ENCODE measurements at places on chromosomes 2 and 18.

DNA sequence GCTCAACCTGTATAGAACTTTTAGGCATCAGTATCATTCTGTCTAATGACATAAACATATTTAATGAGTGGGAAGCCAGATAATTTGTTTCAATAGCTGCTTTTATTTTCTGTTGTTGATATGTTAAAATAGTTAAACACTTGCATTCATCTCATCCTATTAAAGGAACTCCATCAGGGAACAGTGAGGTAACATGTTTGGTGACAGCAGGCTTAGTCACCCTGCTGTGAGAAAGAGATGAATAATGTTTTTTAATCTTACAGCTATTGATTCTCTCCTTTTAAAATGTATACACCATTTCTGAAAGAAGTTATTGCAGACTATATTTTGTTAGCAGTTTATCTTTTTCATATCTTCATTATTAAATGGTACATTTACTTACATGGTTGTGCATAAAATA is 123.3 kb upstream of the CWC22 start:
- no peak for DNase-seq

- no peak for DNase-seq
Measured at GRCh38 chr2:134320930-134321329, 67.1 kb downstream of the MGAT5 start.

DNA sequence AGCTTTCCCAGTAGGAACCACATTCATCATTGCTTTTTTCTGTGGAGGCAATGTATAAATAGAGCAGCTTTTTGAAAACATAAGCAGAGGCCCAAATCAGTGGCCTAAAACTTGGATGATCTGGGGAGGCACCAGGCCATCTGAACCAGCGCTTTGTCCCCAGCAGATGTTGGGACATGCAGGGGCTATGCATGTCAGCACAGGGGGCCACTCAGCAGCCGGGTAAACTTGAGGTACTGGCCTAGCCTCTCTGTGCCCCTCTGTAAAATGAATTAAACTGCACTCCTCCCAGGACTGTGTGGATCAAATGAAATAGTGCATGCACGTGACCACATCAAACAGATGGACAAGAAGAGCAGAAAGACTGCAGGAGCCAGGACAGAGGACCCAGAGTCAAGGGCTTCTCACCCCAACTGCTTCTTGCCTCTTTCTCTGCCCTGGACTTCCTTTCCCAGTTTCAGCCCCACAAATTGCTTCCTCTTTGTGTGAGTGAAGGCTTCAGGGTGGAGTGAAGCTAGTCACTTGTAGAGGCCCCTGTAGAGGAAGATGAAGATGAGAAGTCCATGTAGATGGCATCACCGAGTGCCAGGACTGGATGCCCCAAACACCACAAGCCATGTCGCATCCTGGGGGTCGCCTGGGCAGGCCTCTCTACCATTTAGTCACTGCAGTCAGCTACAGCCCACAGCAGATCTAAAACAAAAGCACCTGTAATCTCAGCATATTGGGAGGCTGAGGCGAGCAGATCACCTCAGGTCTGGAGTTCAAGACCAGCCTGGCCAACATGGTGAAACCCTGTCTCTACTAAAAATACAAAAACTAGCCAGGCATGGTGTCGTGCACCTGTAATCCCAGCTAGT is 53.2 kb downstream of the IMPA2 start:
- DNase-seq: no peak

DNA sequence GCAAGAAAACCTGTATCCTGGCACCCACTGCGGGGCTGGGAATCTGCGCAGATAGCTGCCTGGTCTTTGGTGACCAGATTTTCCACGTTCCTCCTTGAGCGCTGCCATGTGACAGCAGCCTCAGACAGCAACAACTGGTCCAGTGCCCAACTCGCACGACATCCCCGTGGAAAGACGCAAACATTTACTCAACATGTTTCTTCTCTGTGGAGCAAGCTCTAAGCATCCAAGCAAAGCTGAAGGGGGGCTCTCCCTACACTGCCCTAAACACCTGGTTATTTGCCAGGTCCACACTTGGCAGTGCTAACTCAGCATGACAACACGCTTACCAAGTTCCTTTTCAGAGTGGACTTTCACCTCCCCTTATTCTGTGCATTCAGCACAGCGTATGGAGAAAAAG is 11.3 kb downstream of the ZNF516 start:
- DNase-seq: no peak

DNA sequence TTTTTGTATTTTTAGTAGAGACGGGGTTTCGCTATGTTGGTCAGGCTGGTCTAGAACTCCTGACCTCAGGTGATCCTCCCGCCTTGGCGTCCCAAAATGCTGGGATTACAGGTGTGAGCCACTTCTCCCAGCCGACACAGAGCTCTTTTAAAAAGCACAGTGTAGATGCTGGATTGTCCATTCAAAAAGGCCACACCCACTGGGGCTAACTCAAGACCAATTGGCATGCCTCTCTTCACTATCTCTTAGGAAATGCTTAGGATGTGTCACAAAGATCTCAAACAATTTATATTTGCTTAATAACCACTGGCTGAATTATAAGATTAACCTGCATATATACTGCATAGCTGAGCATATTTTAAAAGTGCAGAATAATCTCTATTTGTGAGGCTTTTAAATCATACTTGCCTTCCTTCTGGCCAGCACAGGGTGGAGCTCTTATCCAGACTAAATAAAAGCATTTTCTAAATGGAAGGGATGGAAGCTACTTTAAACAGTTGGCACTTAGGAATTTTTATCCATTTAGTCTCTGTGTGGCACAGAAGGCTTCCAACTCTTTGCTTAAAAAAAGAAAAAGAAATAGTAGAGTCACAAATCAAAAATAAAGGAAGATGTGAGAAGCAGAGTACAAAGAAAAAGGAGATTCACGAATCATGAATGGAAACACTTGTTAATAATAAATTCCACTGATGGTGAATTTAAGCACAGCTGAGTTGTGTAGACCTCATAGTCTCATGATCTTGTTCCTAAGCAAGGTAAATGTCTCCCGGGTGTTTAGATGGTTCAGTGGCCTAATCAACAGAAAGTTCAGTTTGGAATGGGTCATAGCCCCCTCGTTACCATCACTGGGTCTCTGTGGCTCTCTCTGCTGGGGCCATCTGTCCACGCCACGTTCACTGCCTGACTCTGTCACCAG is 22.4 kb downstream of the CRYGD start:
- DNase-seq: no peak

- DNase-seq: no peak
Measured at GRCh38 chr2:205858881-205859441, 176.7 kb downstream of the NRP2 start.

GRCh38 chr18:36020174-36020711 is 47.1 kb downstream of the RPRD1A start:
- DNase-seq: no peak

DNA sequence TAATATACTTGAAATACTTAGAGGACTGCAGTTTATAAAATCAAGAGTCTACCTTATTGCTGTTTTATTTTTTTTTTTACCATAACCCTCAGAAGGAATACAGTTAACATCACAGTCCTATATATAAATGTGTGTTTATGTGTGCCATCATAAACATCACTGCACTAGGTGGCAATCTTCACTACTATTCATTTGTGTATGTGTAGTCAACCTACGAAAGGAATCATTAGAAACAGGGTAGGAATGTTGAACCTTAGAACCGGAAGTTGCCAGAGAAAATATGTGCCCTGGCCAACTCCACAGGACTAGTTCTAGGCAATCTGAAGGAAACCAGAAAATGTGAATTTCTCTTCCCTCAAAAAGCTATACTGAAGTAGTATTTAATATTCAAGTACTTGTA is 3.4 kb downstream of the GEN1 start:
- no peak for DNase-seq

DNA sequence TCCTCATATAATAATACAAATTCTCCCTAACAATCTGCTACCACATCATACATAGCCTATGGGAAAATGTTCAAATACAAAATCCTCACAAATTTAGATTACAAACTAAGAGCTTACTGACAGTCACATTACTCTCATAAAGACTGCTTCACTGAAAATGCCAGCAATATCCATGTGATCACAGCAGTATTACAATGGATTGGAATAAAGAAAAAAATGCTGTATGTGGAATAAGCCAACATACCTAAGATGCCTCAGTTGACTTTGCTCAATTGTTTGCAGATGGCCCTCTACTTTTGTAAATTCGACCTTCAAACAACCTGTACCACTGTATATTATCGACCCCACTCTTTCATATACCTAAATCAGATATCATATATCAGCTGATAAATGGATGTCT is 88.7 kb downstream of the DYM start:
- DNase-seq: no peak

DNA sequence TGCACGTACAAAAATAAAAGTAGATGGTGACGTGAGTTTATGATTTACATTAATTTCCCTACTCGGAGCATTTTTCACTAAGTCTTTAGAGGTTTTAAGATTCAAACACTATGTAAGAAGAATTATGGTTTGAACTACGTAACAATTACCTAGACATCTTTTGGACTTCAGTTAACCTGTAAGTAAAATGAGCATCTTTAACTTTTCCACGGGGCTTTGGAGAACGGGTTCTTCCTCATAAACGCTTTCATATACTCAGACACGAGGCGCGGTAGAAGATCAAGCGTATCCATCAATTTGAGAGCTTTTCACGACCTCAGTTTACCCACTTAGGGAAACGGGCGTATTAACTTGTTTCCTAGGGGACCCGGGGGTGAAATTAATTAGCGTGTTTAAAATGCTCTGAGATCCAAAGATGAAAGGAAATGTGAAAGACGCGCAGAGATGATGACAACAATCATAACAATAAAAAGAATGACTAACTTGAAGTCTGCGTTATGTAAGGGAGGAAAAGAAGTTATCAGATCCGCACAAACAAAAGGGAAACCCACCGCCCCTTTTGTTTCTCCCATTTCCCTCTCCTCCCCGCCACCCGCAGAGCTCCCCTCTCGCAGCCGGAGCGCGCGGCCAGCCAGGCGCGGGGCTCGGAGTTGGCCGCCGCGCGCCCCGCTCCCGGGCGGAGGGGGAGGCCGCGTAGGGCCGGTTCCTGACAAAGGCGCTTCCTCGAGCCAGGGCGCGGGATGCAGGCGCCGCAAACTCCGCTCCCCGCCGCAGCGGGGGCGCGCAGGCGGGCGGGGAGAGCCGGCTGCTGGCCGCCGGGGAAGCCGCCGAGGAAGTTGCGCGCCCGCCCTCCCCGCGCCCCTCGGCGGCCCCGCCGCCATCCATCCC is 807 bp downstream of the PELI1 start:
- no peak for DNase-seq

- no peak for DNase-seq
Measured at GRCh38 chr2:188677142-188677541, 297.0 kb upstream of the COL3A1 start.

GRCh38 chr2:228268301-228268700 is 86.8 kb upstream of the SPHKAP start:
- no peak for DNase-seq

DNA sequence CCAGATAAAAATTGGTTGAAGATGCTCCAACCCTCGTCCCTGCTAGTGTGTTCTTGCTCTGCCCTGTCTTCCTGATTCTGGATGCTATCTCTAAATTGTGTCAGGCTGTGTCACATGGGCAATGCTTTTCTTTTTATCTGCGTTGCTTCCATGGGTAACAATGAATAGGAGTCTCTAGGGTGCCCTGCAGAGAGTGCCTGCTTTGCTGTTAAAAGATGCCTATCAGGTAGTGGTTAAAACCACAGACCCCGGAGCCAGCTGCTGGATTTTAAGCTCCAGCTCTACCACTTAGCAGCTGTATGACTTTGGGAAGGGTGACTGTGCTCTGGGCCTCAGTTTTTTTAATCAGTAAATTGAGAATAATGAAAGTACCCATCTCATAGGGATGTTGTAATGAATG is 340.3 kb downstream of the PLCL1 start:
- no peak for DNase-seq

- no peak for DNase-seq
Measured at GRCh38 chr18:75875559-75875958, 448.1 kb upstream of the SMIM21 start.

DNA sequence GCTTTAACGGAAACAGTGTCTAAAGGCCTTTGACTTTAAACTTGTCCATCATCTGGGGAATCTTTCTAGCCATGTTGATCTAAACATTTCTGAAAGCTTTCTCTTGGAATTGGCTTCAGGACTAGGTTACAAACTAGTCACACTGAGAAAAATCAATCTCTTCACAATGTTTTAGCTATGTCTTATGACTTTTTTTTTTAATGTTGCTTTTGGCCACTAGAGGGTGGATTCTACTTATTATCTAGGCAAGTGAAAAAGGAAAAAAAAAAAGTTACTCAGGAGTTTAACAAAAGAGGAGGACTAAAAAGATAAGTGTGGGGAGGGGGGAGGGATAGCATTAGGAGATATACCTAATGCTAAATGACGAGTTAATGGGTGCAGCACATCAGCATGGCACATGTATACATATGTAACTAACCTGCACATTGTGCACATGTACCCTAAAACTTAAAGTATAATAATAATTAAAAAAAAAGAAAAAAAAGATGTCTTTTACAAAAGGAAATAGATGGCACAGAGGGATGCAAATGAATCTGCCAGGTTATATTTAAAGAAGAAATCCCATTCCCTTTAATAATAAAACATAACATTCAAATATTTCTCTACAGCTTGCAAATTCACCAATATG is 160.4 kb upstream of the PID1 start:
- DNase-seq: peak; percentile 35

DNA sequence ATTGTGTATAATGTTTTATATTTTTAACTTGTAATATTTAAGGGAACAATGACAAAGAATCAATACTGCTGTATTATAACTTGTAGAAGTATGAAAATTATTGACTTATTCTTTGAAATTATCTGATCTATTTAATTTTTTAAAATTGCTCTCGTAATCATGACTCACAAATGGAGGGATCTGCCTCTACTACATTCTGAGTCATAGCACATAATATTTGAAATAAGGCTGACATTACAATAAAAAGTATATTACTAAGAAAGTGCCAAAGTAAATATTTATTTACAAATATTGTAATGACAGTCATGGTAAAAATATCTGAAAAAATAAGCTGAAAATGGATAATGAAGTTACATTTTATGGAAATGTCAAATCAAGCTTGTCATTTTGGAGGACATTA is 1144.6 kb upstream of the CDH2 start:
- DNase-seq: no peak

GRCh38 chr2:182416191-182416590 is 10.6 kb downstream of the PDE1A start:
- DNase-seq: no peak

- DNase-seq: no peak
Measured at GRCh38 chr2:20186078-20186854, 38.7 kb downstream of the SDC1 start.

- DNase-seq: peak; percentile 31
Measured at GRCh38 chr2:118861731-118862130, 14.3 kb upstream of the EN1 start.

GRCh38 chr2:239908744-239909143 is 116.4 kb downstream of the NDUFA10 start:
- no peak for DNase-seq

- no peak for DNase-seq
Measured at GRCh38 chr2:105317937-105318336, 11.6 kb downstream of the TGFBRAP1 start.
